ENCODE measurements at places on chromosomes 3 and 15.
A peak's percentile ranks its signal among the peaks of the same experiment; 100 is the strongest.

DNA sequence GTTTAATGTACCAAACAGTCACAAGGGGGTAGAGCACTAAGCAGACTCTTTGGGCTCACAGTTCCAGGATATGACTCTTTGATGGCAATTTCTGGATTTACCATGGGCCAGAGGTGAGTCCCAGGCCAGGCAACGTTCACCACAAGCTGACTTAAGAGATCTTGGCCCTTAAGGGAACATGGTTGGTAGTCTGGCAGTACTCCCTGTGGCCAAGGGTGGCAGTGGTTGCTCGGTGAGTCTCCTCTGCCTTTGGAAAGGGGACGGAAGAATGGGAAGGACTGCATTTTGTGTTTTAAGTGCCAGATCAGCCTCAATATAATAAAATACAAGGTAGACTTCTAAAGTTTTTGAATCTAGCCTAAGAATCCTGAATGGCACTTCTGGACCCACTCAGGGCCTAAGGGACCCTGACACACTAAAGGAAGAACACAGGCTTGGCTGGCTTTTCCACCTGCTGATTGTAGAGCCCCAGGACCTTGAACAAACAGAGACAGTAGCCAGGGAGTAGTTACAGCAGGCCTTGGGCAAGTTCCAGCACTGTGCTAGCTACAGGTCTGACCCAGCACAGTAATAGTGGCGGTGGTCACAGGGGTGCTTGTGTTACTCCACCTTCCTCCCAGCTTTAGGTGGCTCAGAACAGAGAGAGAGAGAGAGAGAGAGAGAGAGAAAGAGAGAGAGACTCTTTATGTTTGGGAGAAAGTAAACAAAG lies 730.7 kb upstream of the ALCAM start:
- DNase-seq = no peak

- DNase-seq = no peak
Observed at GRCh38 chr15:57401546-57401945, 25.2 kb downstream of the CGNL1 start.

DNA sequence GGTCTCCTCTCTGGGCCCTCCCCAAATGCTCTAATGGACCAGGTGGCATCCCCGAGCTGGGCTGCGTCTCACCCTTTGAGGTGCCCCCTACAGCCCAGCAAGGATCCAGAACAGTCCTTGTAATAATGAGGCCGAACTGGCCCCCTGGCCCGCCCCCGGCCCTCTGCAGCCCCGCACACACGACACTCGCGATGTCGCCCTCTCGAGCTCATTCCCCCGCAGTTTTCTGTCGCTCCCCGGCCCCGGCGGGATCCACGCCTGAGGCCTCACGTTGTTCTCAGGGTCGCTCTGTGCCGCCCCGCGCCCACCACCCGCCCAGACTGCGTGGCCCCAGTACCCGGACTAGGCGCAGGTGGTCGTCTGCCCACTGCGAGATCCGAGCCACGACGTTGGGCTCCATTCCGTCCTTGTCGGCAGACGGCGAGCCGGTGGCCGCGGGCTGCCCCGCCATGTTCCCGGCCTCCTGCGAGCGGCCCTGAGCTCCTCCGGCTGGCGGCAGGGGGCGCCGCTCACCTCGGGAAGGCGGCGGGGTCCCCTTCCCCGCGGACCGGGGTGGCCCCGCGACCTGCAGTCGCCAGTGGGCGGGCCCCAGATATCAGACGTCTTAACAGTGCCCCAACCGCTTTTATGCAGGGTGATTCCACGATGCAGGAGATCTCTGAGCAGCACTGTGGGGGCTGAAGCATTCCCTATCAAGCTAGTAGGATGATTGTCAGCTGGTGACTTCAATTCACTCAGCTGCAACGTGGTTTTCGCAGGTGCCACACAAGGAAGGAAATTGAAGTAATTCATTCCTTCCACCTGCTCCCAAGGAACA lies at the start of gene C3orf33:
Gene C3orf33, minus strand, starts transcription at position 477 of the 817 bp plus-strand sequence. Its CDS starts 26 bp downstream, at position 451.
- peak; percentile 79 for DNase-seq

GRCh38 chr15:91196768-91197167 lies 96.7 kb downstream of the SV2B start:
- DNase-seq = no peak

DNA sequence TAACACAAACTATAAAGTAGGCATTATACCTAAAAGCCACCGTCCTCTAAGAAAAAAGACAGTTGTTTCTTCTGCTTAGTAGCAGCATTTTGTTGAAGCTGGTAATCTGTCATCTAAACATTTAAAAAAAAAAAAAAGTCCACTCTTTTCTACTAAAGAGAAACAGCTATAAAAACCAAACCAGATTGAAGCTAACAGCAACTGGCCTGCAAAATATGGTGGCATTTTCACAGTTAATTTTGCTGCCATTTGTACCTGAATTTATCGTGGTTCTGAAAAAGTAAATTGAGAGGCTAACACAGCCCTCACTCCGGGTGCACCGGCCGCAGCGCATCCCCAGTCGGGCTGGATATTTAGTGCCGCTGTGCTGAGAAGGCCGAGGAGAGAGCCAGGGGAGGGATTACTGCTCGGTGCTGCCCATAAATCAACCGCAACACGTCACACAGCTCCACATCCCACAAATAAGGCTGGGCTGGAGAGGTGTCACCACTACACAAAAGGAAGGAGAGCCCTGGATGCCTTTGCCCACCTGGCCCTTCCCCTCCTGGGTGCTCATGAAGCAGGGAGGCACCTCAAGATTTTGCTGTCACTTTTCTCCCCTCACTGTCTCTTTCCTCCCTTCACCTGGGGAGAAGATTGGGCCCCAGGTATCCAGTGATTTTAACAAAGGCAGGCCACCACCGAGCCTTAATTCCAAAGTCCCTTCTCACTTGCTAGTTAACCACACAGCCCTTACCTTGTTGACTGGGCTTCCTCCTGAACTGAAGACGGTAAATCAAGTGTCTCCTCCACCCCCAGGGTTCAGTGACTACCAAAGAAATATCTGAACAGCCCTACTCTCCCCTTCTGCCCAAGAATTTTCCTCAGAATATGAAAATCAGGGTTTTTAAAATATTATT lies 44.4 kb downstream of the MECOM start:
- no peak for DNase-seq

- no peak for DNase-seq
Observed at GRCh38 chr15:24819680-24820079, 135.1 kb upstream of the SNRPN start.

DNA sequence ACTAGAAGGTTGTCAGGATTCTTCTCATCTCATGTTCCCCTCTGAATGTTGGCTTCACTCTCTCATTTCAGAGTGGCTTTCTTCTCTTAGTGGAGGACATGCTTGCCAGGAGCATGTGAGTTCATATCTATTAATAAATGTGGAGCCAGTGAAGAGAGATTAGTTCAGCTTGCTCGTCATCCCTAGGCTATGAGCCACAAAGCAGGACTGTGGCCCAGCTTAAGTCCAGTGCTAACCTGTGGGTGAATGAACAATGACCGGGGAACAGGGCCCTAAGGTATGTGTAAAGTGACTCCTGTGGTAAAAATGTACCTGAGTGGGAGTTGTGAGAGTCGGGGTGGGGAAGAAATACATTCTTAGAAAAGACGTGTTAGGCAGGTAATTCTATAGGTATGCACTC lies 96.9 kb upstream of the TBL1XR1 start:
- no peak for DNase-seq

DNA sequence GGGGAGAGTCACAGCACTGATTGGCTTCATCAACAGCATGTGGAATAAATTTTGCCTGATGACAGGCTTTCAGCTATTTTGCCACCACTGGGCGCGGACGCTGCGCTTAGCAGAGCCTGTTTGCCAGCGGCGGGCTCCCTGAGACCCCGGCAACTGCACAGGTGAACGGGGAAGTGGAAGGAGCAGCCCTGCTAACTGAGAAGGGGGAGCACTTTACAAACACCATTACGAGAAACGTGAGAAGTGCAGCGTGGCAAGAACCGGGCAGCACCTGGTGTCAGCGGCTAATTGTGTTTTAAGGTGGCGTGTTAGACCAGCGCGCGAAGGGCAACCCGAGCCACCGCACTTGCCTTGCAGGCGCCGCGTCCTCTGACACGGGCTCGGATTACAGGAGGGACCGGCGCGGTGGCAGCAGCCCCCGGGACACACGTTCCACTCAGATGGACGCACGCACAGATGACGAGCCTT lies 307.8 kb upstream of the ARRDC4 start:
- DNase-seq = no peak

DNA sequence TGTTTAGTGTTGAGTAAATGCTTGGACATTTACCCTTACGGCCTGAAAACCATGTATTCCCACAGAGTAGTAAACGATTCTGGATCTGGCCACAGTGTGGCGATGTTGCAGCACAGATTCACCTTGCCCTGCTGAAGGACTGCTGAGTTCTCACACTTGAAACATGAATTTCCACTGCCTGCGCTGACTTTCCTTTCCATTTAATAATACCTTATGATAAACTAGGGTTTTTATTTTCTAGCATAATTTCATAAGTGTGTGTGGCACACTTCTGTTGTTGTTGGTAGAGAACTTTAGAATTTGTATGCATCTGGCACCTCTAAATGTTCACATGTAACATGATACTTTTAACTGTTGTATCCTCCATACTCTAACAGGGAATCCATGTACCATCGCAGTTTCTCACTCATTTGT lies 53.9 kb downstream of the C3orf38 start:
- peak; percentile 26 for DNase-seq

- DNase-seq = no peak
Observed at GRCh38 chr3:52047295-52047960, 8.9 kb downstream of the DUSP7 start.

DNA sequence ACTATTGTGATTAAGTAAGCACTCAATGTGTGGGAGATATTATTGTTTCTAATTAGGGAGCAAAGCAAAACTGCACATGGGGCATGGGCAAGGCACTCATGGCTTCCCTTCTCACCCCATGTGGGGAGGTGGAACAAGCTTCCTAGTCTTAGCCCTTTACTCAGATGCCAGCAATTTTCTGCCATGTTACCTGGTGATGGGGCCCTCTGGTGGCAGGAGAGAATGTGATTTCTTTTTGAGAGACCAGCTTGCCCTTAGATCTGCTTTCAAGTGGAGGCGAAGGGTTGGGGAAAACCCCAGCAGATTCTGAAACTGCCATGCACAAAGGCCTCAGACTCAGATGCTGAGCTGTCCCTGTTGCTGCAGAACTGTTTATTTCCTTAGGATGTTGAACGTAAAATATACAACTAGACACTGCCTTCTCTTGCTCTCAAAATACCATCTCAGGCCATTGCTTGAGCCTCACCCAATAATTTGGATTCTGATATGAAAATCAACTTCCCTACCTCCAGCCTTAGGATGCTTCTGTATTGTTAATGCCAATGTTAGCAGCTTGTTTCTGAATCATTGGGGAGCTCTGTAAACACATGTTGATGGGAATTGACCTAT lies 130.2 kb upstream of the TPRG1 start:
- DNase-seq = peak; percentile 64

DNA sequence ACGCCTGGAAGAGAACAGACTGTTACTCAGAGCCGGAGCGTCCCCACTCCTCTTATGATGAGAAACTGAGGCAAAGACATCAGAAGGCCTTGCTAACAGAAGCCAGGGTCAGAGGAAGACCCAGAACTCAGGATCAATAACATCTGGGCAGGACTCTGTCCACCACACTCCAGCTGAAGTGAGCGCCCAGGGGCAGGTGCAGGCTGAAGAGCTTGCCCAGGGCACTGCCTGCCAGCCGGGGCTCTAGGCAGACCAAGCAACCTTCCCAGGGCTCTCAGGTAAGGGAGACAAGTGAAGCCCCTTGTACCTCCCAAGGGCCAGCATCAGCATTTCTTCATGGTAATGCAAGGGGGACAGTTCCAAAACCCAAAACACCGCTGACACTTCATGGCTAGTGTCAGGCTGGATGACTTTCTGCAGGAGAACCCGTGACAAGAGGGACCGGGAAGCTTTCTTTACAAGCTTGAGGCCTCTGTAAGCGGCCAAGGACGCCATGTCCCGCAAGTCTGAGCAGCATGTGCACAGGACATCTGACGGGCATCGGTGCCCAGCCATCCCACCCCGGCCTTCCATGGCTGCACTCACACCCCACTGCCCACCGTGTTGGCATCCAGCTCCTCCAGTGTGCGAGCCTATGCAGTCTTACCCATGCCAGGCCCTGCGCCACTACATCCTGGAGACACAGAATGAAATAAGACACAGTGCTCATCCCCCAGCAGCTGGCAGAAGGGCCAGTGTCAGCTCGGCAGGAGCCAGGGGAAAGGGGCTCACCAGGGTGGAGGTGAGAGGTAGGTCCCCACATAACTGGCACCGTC lies 14.1 kb downstream of the XXYLT1 start:
- no peak for DNase-seq

- DNase-seq = no peak
Observed at GRCh38 chr15:73771385-73772045, 18.4 kb upstream of the INSYN1 start.

GRCh38 chr15:60563066-60563465 lies 84.1 kb upstream of the ICE2 start:
- no peak for DNase-seq

DNA sequence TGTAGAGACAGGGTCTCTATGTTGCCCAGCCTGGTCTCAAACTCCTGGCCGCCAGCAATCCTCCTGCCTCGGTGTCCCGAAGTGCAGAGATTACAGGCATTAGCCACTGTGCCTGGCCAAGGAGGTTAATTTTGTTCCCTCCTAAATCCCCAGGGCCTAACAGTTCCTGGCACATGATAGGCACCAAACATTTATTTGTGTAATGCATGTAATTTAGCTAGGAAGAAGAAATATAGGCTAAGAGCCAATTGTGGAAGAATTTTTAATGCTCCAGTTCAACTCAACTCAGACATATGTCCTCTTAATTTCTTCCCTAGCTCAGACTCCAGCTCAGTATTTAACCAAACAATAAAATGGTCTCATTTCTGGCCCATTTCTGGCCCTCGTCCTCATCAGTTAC lies 7.7 kb upstream of the ZNF592 start:
- no peak for DNase-seq

DNA sequence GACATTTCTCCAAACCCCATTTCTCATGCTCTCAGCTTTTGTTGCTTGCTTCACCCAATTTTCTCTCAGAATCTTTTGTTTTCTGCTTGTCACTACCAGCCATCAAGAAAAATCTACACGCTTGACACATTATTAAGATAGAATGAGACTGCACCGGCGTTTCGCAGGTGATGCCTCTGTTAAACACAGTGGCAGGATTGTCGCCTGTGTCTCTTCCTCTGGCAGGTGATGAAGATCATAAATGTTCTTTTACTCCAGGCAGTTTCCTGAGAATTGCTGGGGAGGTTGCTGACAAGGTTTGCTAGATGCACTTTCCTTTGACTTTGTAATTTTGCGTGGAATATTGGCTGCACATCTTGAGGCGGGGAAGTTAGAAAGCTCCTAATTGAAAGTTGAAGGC lies 75.4 kb downstream of the IL1RAP start:
- no peak for DNase-seq

Measured in CD4-positive, alpha-beta T cell treated with Interleukin-15 for 1 hour (primary cell).